Hematopoietic multipotent progenitor cell treated with erythropoietin and hydrocortisone succinate and interleukin-3 and kit ligand, for 17 days (in vitro differentiated cells): ENCODE measurements at places on chromosomes 11 and 22.

GRCh38 chr11:35169754-35170153, 30.8 kb downstream of the CD44 start:
- no peak for DNase-seq

DNA sequence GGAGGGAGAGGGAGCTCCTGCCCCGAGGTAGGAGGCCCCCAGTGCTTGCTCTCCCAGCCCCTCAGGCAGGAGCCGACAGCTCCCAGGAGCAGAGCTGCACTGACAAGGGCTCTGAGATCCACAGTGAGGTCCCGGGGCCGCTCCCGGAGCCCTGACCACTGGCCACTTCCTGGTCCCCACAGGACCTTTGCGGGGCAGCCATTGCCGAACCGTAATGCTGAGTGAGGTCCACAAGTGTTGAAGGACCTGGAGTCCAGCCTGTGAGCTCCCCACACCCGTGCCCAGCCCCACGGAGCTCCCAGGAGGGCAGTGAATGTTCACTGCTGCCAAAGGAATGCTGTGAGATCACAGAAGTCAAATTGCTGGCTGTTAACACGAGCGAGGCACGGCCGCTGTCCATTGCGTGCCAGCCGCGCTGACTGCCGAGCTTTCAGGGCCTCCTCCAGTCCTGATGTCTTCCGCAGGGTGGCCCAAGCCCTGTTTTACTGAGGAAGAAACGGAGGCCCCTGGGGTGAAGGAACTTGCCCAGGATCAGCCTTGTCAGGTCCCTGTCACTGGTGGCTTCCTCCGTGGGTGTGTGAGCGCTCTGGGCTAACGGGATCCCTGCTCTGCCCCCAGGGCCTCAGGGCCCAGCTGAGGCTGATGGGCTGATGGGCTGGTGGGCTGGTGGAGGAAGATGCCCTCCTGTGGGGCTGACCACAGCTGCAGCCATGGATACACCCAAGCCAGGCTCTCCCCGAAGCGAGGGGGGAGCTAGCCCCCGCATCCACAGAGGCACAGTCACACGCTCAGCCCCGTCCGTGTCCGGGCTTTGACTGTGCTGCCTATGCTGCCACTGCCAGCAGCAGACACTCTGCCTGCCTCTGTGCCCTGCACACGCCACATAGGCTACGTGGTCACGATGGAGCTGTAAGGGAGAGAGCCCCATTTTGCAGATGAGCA, 70.8 kb downstream of the WNT7B start:
- DNase-seq = no peak

- no peak for DNase-seq
Measured at GRCh38 chr11:126920833-126921232, 79.7 kb downstream of the KIRREL3 start.

- no peak for DNase-seq
Measured at GRCh38 chr11:86957976-86958646, 2.9 kb upstream of the FZD4 start.

GRCh38 chr11:73907191-73907590, 30.4 kb downstream of the PAAF1 start:
- peak; percentile 44 for DNase-seq

DNA sequence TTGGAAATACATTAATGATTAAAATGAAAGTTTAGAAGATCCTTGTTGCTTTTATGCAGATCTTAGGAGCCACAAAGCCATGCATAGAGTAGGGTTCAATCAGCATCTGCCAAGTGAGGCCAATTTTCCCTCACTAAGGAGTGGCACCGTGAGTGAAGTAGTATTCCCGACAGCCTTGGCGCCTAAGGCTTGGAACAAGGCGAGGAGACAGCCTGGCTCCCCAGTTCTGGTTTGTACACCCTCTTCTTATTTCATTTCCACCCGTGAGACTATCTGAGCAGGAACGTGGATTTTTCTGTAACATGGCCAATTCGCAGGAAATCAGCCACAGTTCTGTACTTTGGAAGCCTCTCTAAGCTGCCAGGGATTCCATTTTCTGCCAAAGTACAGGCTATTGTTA, 22.6 kb downstream of the FADS2 start:
- DNase-seq = no peak

DNA sequence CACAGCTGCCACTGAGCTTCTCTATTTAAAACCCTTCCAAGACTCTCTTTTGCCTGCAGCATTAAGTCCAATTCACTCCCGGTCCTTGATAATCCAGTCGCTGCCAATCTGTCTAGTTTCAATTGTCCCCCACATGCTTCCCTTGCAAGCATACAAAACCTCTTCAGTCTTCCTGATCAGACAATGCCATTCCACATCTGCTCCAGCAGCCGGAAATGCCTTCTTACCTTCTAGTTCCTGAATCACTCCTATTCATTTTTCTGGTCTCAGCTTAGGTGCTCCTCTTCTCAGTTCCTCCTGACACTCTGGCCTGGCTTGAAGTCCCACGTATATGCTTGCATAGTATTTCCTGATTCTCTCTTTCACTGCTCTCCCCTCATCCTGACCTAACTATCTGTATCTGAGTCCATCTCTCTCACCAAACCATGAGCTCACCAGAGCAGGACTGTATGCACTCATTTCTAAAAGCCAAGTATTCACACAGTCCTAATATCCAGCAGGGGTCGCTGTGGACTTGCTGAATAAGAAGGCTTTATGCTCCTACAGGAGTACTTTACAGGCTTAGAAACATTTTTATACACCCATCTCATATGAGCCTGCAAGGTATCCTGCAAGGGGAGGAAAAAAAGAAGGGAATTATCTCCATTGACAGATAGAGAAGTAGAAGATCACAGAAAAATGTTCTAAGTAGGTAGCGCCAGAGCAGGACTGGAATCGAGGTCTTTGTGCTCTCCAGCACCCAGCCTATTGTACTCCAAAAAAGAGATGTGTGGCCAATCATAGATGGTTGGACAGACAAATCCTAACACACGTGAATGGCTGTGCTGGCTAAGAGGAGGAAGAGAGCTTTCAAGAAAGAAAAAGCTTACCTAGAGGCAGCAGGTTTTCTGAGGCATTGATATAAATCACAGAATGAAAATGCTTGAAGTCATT, 19.2 kb downstream of the XRRA1 start:
- peak; percentile 90 for DNase-seq

GRCh38 chr11:2466869-2467694, 22.3 kb downstream of the KCNQ1 start:
- no peak for DNase-seq

DNA sequence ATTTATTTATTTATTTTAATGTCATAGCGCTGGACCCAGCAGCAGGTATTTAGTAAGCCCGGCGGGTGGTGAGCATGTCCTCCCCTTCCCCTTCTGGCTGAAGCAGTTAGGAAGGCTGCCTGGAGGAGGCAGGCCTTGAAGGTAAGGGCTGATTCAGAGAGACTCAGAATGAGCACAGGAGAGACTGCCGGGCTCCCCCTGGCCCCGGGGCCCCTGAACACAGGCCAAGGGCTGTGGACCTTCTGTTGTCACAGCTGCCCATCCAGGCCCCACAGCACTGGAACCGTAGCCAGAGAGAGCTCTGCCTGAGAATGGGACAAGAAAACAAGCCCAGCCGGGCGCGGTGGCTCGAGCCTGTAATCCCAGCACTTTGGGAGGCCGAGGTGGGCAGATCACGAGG, 52.8 kb downstream of the KCNJ4 start:
- DNase-seq = no peak

GRCh38 chr22:32329202-32329645, 28.4 kb upstream of the RFPL3 start:
- DNase-seq = no peak

DNA sequence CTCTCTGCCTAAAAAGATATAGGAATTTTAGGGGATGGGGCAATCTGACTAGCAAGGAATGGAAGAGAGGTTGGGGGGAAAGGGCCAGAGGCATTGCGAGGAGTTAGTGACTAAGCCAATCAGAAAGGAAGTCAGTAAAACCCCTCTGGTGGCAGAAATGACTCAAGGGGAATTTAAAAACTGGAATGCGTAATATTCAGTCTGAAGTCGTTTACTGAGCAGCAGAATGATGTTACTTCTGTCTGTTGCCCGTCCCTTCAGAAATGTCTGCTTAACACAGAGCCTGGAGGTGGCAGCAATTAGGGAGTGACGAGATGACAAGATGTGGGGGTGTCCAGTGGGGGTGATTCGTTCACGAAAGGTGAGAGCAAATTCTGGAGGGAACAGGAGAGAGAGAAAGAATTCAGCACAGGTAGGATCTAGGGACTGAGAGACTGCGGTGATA, 107.7 kb upstream of the CLMP start:
- no peak for DNase-seq

- DNase-seq = no peak
Measured at GRCh38 chr11:57466680-57467079, 6.4 kb downstream of the RTN4RL2 start.

GRCh38 chr11:47686151-47686550, 29.0 kb downstream of the AGBL2 start:
- DNase-seq = no peak

GRCh38 chr11:19652623-19653375, 59.8 kb upstream of the NAV2 start:
- DNase-seq = no peak

DNA sequence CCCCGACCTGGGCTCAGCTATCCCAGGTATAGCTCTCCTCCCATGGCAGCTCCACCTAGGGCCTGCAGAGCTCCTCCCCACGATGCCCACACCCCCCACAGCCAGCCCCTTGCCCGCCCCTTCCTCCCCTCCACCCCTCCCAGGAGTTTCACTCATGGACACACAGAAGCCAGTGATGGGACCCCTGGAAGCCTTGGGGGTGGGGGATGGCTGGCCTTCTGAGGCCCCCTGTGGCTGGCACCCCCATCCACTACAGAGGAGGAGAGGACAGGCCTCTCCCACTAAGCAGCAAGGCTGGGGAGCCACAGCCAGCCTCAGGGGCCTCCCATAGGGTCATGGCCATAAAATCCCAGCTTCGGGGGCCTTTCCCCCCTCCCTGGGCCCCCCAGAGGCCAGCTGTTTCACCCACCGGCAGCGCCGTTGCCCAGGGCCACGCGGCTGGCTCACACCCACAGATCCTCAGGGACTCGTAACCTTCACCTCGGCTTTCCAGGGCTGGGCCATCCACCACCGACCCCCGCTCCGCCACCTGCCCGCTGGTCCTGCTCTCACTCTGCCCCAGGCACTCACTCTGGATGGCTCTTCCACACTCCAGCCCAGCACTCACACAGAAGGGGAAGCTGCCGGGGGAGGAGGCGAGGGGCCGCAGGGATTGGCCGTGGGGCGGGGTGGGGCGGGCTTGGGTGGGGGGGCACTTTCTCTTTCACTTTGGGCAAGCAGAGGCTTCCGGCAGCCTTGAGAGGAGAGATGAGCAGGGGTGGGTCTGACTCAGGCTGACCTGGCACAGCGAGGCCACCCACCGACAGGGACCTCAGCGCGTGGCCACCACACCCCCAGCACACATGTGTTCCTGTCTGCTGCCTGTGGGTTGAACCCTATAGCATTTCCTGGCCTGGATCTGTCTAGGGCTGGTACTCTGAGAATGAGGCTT, 2.2 kb downstream of the SLC25A22 start:
- peak; percentile 48 for DNase-seq

DNA sequence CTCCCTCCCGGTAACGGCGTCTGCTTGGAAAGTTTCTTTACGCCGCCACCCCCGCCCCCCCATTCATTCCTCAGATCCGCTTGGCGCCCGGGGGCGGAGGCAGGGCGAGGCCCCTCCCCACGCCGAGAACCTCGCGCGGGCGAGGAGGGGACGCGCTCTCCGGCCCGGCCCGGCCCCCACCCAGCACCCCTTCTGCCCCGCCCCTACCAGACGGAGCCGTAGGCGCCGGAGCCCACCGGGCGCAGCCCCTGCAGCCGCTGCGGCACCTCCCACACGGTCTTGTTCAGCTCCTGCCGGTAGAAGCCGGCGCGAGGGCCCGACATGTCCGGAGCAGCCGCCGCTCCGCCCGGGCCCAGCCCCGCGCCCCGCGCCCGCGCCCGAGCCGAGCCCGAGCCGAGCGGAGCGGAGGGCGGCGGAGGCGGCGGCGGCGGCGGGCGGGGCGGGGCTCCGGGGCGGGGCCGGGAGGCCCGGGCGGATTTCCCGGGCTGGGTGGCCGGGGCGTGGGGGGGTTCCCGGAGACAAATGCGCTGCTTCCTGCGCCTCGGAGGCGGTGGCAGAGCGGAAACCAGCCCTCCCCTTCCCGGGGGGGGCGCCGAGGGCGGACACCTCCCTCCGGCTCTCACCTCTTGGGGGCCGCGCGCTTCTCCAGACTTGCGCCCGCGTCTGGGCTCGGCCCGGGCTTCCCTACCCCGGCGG, at the start of gene MAPK11:
MAPK11 (minus strand) TSS at position 411 of the 696 bp plus-strand sequence; CDS start at position 323, 88 bp downstream.
- no peak for DNase-seq

GRCh38 chr11:104161751-104162450, 2.0 kb downstream of the PDGFD start:
- no peak for DNase-seq

DNA sequence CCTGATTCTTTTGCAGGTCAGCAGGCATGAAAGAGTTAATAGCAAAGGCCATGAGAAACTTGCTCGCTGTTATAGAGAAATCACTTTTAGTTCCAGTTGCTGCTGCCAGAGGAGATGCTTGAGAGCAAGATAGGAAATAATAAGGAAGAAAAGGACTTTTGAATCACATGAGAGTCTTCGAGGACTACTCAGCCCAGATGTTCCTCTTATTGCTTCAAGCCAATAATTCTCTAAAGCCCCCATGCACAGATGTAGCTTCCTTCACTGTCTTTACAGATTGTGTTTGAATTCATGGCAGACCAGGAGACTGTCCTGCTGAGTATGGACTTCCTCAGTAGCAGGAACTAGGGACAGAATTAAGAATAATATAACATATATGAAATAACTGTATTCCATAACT, 50.1 kb upstream of the OLFML1 start:
- DNase-seq = no peak

GRCh38 chr11:128492461-128492860, 94.9 kb downstream of the ETS1 start:
- DNase-seq = no peak

DNA sequence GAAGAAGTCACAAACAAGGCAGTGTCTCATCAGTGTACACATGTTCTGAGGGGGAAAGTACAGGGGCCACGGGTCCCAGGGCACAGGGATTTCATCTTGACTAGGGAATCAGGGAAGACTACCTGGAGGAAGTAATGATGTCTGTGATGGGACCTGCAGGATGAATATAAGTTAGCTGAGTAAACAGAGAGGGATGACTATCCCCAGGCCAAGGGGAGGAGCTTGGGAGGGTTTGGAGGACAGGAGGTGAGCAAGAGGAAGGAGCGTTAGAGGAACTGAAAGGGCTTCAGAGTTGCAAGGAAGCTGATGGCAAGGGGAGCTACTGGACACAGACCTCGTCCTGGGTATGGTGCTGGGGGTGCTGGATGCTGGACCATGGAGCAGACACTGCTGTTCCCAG, 56.4 kb downstream of the TRAF6 start:
- no peak for DNase-seq
